ENCODE measurements at places on chromosomes 7 and 10.

- DNase-seq, result no peak
Observed at GRCh38 chr10:99521765-99522469, 10.8 kb upstream of the NKX2-3 start.

GRCh38 chr7:15582773-15583172 is 21.0 kb upstream of the AGMO start:
- no peak for DNase-seq

DNA sequence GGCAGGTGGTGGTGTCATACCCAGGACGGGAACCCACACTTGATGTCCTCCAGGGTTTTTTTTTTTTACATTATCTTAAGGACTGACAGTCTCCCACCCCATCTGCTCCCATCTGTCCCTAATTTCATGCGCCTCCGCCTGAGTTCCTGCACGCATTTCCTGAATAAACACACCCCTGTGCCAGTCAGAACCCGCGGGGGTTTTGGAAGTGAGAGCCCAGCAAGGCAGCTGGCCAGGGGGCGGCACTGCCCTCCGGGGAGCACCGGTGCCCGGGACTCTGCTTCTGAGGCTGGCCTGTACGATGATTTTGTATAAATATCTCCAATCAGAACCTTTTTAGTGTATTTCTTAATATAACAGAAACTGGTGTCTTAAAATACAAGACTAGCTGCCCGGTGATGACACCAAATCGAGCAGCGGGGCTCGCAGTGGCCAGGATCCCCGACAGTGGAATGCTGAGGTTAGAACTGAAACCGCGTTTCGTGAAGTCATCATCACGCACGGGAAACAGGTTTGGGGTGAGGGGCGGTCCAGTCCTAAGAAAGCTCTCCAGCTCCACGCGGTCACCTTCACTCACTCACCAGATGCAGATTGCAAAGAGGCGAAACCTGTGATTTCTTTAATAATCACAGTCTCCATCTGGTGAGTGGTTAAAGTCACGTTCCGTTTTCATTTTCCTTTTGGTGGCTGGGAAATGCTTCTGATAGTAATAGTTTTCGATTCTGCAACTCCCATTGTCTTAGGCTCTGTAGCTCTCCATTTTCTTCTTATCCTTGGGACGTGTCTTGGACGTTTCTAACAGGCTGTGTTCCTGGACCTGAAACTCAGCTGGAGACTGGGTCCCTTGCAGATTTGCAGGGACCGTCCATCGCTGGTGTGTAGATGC is 19.7 kb downstream of the BNIP3 start:
- no peak for DNase-seq

GRCh38 chr10:121099592-121099991 is 248.4 kb downstream of the WDR11 start:
- DNase-seq, result no peak

DNA sequence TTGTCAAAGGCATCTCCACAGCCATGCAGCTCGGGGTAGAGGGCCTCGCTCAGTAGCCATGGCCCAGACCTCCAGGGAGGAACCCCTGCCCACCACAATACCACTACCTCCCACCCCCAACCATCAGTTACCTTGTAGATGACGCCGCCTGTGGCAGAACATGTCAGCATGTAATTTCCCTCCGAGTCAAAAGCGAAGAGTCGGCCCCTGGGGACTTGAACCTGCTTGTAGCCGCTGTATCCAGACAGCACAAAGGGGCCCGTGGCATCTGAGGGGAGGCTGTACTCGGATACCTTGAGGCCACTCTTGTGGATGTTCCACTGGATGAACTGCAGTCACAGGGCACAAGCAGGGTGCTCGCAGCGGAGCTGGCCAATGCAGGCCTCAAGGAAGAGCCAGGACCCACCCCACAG is 16.3 kb upstream of the CYREN start:
- no peak for DNase-seq

- DNase-seq, result no peak
Observed at GRCh38 chr10:118544401-118544948, 51.0 kb downstream of the PRLHR start.

GRCh38 chr7:91722831-91723230 is 157.7 kb downstream of the MTERF1 start:
- no peak for DNase-seq

- DNase-seq, result no peak
Observed at GRCh38 chr10:34764472-34764946, 50.6 kb downstream of the PARD3 start.

DNA sequence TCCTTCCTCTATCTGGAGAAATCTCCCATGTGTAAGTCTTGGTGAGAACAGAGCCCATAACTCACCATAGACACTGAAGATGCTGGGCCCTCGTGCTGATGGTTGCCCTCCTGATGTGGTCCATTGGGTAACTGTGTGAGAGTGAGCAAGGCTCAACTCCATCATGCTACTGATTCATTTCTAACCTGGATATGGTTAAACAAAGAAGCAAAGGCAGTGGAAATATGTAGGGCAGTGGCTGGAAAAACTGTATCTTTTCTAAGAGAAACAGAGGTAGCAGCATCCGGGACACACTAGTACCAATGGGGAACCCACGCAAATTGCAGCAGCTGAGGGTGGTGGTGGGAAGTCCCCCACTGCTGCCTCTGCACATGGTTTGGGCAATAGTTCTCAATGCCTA is 221.7 kb downstream of the KLF6 start:
- no peak for DNase-seq

DNA sequence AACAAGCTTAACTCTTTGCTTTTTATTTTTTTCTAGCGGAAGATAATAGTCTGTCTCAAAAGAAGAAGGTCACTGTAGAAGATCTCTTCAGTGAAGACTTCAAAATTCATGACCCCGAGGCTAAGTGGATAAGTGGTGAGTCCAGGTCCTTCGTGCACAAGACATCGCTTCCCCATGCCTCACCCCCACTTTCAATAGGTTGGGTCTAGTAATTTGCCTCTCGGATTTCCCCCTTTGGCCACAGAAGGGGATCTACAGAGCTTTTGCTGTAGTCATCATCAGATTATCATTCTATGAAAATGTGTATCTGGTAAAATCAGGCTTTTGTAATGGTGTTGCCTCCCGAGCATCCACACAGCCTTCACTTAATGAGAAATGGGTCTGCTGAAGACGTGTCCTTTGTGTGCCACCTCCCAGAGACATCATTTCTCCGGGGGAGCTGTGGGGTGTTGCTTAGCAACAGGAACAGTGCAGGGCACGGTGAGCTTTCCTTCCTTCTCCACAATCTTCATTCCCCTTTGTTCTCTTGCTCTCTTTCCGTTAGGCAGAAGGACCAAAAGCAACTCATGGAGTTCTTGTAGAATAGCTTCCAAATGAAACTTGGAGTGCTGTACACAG is 422.8 kb downstream of the DPP6 start:
- no peak for DNase-seq

- no peak for DNase-seq
Observed at GRCh38 chr10:117736655-117737054, 194.1 kb downstream of the EMX2 start.

GRCh38 chr7:132191418-132191817 is 384.9 kb downstream of the PLXNA4 start:
- DNase-seq, result no peak

GRCh38 chr7:112226701-112227276 is 20.3 kb downstream of the ZNF277 start:
- DNase-seq, result no peak

DNA sequence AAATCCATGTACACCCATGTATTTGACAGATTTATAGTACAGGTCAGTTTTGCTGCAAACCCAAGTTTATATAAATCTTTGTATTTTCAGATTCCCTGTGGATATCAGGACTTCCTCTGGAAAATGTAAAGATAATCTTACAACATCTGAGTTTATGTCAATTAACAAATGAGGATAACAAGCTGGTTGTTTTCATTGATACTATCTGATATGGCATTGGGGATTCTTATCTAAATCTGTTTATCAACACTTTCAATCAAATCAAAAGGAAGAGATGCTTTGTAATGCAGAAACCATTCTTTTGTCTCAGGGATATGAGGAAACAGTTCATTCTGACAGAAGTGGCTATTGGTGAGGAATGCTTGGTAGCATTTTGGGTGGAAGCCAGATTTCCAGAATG is 64.9 kb upstream of the FAM204A start:
- no peak for DNase-seq

All from brain microvascular endothelial cell (primary cell).